Left cardiac atrium (tissue), 4 donors: ENCODE measurements at places on chromosomes 11 and 22. TPM values are rescaled to one million over a fixed set of nuclear protein-coding genes. Genes with fewer than 3 reads are reported as not detected.
A peak's percentile ranks its signal among the peaks of the same experiment; 100 is the strongest.

- DNase-seq: no peak
Observed at GRCh38 chr11:5815534-5815933, 6.8 kb downstream of the OR52N2 start.

GRCh38 chr11:69382131-69383128 lies 88.5 kb downstream of the MYEOV start:
- DNase-seq: peak; percentile 51

DNA sequence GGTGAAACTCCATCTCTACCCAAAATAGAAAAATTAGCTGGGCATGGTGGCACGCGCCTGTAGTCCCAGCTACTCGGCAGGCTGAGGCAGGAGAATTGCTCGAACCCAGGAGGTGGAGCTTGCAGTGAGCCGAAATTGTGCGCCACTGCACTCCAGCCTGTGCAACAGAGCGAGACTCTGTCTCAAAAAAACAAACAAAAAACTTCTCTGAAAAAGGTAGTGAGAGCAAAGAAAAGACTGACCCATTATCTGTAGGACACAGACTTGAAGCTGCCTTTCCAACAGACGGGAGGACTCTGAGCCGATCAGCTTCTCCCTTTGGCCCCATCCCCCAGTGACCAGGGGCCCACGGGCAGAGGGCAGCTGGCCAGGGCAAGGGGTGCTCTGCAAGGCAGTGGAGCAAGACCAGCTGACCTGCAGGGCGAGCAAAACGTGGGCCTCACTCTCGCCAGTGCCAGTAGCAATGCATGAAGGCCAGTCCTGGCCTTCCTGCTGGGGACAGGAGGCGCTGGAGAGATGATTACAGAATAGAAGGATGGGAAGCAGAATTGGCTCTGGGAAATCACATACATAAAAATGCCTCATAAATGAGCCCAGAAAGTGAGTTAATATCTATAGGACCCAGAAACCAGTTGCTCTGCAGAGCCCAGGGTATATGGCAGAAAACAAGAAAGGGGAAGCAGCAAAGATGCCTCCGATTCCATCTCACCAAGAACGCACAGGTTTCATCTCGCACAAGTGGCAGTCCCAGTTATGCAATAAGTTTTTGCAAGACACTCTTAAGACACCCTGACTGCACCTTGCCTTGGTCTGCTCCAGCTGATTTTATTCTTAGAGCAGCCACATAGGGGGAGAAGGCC lies 2.8 kb downstream of the EHD1 start:
- no peak for DNase-seq

- no peak for DNase-seq
Observed at GRCh38 chr22:19595532-19595931, 71.3 kb upstream of the CLDN5 start.

DNA sequence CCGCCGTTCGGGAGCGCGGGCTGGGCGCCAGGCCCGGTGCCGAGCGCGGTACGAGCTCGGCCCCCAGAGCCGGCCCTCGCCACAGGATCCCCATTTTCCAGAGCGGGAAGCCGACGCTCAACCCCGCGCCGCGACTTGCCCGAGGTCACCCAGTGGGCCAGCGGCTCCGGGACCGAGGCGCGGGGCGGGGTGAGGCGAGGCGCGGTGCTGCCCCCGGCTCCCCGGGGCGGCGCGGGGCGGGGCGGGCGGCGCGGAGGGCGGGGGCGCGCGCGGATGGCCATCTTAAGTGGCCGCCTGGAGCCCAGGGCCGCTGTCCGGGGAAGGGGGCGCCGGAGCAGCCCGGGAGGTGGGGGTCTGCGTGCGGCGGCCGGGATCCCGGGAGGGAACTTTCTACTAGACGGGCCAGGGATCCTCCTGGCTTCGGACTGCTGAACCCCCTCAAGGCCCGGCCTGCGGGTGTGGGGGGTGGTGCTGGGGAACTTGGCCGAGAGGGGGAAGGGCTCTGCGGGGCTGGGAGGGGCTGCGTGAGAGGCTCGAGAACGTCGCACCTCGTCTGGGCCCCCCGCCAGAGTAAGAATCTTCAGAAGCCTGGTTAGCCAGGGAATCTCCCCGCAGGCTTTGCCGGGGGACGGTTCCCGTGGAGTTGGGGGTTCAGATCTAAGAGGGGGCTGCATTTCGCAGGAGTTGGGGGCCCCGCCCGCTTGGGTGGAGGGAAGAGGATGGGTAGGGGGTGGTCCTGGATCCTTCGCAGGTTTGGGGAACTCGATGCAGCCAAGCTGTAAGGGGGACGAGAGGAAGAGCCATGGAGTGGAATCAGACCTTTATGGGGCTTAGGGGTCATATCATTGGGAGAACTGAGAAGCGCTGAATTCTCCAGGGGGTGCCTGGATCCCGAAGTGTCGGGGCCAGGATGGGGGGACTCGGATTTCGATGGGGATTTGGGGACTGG lies 678 bp upstream of the INPPL1 start:
- peak; percentile 79 for DNase-seq

DNA sequence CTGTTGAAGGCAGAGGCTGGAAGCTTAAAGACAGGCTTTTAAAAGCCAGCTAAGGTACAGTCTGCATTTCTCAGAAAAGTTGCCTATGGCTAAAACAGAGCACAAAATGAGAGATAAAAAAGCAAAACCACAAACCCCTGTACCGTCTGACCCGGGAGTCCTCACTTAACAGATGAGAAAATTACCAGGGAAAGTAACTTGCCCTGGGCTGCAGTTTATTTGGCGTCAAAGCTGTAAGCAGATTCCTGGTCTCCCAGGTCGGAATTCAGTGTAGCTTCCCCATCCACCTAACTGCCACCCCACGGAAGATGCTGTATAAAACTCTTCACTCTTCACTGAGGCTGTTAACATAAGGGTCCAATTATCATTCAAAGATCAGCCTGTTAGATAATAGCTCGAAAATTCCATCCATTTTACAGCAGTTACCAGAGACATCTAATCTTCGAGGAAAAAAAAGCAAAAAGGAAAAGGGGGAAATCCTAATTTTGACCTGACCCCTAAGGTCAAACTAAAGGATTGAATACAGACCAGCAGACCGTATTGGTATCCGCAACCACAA lies 1.5 kb downstream of the TCF20 start:
- DNase-seq: no peak

- no peak for DNase-seq
Observed at GRCh38 chr11:7077101-7077500, 11.7 kb upstream of the RBMXL2 start.

The LRRC10B gene
- total RNA-seq: 1.1 TPM

The C1QTNF4 gene
- 0.47 TPM for total RNA-seq

The C11orf68 gene
- 31.8 TPM for total RNA-seq

The IGF2 gene
- total RNA-seq: 94.3 TPM

The TRPM5 gene
- not detected for total RNA-seq
